ENCODE measurements at places on chromosomes 12 and 14.

DNA sequence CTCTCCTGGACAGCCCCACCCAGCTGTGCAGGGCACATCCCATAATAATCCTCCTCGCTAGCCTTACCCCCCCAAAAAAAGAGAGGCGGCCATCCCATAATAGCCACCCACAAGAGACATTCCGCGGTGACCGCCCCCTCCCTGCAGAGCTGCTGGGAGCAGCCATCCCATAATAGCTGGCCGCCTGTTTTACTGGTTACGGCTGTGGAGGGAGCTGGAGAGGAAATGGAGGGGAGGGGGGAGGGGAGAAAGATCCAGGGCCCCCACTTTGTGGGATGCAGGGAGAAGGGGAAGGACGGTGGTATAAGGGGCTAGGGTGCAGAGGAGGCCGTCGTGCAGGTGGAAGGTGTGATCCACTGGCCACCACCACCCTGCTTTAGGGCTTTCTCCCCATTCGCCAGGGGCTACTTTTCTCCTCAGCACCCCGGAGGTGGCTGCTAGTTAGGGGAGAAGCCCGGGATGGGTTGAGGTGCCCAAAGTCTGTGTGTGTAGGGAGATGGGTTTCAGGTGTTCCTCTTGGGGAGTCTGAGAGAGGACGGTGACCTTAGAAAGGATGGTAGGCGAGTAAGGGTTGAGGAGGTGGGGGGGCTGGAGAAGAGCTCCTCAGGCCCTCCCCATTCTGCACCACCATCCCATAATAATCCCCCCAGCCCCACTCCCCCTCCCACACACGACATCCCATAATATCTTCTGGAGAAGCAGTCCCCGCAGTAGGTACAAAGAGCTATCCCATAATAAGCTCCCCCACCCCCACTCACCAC lies 6.0 kb upstream of the CHD4 start:
- DNase-seq: no peak

DNA sequence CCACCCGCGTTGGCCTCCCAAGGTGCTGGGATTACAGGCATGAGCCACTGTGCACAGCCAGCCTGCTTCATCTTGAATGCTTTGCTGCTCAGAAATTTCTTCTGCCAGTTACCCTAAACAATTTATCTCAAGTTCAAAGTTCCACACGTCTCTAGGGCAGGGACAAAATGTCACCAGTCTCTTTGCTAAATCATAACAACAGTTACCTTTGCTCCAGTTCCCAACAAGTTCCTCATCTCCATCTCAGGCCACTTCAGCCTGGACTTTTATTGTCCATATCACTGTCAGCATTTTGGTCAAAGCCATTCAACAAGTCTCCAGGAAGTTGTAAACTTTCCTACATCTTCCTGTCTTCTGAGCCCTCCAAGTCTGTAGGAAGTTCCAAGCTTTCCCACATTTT lies 159.5 kb upstream of the DYRK2 start:
- DNase-seq: no peak

DNA sequence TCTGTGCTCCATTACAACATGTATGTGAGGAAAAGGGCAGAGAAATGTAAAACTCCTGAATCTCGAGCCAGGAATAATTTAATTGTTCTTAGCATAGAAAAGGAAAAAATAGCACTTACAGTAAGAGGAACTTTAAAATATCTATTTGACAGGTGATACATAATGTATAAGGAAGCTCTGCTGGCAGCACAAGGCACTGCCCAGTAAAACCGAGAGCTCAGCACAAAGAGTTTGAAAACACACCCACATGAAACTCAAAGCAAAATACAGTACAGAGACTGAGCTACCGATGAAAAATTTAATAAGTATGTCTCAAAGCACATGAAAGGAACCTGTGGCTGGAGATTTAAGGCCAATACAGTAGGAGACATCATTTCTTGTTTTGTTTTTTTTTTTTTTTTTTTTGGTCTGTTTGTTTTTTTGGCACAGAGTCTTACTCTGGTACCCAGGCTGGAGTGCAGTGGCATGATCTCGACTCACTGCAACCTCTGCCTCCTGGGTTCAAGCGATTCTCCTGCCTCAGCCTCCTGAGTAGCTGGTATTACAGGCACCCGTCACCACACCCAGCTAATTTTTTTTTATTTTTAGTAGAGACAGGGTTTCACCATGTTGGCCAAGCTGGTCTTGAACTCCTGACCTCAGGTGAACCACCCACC lies 19.2 kb downstream of the CLIP1 start:
- DNase-seq: no peak

GRCh38 chr12:73361864-73362230 lies 1089.7 kb downstream of the TRHDE start:
- no peak for DNase-seq

GRCh38 chr12:52024845-52025230 lies 18.1 kb downstream of the TAMALIN start:
- DNase-seq: peak; percentile 28

DNA sequence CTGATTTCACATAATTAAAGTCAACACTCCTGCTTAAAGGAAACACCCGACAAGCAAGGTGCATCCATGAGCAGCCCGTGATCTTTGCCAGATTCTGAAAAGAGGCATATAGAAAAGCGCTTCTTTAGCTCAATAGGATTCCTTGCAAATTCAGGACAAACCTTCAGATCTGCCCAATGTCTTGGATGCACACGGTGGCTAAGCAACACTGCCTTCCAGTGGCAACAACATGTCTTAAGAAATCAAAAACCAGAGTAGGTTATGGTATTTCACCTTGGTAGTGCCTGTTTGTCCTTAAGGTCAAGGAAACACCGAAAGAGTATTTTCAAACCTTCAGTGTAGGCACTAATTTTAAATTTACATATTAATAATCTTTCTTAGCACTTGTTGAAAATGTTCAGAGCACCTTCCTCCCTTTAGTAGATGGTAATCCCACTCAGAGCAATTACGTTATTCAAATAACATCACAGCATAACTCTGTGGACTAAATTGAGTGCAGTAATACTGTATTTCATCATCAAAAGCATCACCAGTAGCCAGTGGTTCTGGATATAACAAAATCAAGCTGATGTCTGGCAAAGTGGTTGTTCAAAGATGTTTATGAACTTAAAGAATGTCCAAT lies 58.0 kb upstream of the CDKN3 start:
- no peak for DNase-seq

GRCh38 chr14:68877993-68878575 lies 85.2 kb upstream of the ZFP36L1 start:
- DNase-seq: no peak

DNA sequence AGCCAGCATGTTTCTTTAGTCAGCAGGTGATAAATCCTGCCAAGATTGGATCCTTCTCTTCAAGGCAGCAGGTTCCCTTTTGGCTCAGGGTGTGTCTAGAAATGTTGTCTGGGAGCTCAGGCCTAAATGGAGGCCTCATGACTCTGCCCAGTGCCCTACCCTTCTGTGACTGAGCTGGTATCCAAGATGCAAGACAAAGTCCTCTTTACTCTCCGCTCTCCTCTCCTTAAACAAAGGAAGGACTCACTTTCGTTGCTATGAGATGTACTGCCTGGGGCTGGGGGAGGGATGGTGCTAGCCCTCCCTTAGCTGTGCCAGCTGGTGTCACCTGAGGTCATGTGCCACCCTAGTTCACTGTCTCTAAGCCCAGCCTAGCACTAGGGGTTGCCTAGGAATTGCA lies 13.8 kb upstream of the TMPRSS12 start:
- DNase-seq: no peak

DNA sequence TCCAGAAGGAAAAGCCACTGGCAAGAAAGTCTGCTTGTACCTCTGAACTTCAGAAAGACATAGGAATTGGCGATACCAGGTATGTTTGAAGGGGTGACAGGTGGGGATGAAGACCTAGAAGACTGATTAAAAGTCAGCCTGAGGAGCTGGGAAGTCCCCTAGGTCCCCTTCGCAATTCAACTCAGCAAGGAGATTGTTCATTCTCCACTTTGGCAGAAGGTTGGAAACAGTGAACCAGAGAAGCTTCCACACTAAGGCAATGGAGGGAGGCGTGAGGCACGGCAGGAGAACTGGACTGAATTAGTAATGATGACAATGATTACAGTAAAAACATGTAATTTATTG lies 240.3 kb upstream of the TMPO start:
- no peak for DNase-seq

DNA sequence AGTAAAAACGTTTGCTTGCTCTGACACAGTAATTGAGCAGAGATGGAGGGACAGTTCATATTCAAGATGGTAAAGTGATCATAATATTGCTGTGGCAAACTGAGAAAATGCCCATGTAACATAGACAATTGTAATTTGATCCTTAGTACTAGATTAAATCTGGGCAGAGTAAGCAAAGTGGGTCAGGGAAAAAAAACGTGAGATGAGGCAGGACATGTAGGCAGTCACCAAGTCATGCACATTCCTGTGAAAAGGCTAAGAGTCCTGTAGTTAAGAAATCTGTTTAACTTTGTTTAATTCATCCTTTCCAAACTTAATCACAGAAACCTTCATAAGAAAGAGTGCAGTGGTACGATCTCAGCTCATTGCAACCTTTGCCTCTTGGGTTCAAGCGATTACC lies 16.1 kb downstream of the BTBD7 start:
- DNase-seq: no peak

- no peak for DNase-seq
Measured at GRCh38 chr12:75823475-75823874, 208.1 kb downstream of the PHLDA1 start.
